NCI-H1105 (cell line): ENCODE measurements at places on chromosomes 3 and 15.

GRCh38 chr3:134189849-134190248 is 60.8 kb downstream of the RYK start:
- DNase-seq: no peak

- no peak for DNase-seq
Observed at GRCh38 chr15:44087578-44088465, 107.2 kb downstream of the FRMD5 start.

GRCh38 chr15:86135041-86135440 is 55.4 kb downstream of the AGBL1 start:
- no peak for DNase-seq

- DNase-seq: no peak
Observed at GRCh38 chr15:44299997-44300396, 11.5 kb downstream of the GOLM2 start.

- no peak for DNase-seq
Observed at GRCh38 chr3:69671082-69671952, 67.9 kb upstream of the MITF start.

DNA sequence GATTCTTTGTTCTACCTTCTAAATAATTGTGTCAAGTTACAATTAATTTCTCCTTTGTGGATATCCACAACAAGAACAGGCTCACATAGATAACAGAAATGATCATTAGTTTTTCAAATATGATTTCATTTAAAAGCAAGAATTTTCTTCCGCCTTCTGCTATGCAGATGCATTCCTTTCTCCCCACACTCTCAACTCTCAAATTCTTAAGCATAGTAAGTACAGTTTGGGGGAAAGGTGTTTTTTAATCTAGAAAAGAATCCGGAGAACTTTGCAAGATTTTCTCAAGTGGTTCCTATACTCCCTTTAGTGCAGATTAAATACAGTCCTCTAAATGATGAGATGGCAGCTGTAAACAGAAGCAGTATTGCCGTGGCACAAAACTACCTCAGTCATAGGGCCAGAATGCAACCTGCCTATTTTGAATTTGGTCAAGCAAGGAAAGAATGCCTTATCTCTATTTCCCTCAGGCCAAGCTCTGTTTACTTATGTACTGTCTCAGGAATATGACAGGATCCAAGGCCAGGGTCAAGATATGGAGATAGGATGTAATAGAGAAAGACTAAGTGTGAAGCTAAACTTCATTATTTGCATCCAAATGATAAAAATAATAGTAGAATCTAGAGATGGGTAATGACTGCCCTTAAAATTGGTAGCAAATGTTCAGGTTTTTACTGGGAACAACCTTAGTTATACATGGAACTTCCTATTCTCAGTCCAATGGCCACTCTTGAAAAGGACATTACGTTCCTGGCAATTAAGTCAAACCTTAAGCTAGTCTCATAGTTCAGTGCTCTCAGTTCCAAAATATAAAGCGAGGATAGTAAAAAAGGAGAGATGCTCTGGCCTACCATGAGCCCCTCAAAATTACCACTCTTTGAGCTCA is 77.3 kb upstream of the PHLDB2 start:
- DNase-seq: no peak

- no peak for DNase-seq
Observed at GRCh38 chr3:24224666-24225384, 269.8 kb downstream of the THRB start.

- no peak for DNase-seq
Observed at GRCh38 chr15:38216763-38217162, 35.9 kb upstream of the SPRED1 start.

DNA sequence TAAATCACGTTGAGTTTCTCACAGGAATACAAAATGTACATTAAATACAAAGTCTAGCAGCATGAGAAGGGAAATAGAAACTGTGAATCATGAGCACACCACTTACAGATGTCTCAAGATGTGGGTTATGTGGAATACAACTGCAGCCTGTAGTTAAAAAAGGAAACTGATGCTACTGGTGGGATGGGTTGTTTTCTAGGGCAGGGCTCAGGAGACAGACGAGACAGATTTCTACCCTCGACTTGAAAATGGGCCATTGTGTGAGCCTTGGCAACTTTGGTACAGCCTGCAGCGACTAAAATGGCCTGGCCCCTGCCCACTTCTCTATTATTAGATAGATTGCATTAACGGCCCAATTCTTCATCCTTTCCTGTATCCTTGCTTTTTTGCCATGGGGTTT is 293.1 kb downstream of the SUCLG2 start:
- no peak for DNase-seq

GRCh38 chr15:73677733-73678132 is 6.5 kb upstream of the CD276 start:
- no peak for DNase-seq

GRCh38 chr3:122186372-122186771 is 2.9 kb downstream of the CASR start:
- peak; percentile 48 for DNase-seq

- DNase-seq: peak; percentile 100
Observed at GRCh38 chr3:128123538-128124368, at the start of gene RUVBL1. Gene RUVBL1 (minus strand): TSS chr3:128123812. CDS start chr3:128123724, 88 bp downstream.

GRCh38 chr3:109648027-109648426 is 310.7 kb upstream of the DPPA4 start:
- DNase-seq: no peak
